ENCODE measurements at places on chromosomes 3 and 15.

DNA sequence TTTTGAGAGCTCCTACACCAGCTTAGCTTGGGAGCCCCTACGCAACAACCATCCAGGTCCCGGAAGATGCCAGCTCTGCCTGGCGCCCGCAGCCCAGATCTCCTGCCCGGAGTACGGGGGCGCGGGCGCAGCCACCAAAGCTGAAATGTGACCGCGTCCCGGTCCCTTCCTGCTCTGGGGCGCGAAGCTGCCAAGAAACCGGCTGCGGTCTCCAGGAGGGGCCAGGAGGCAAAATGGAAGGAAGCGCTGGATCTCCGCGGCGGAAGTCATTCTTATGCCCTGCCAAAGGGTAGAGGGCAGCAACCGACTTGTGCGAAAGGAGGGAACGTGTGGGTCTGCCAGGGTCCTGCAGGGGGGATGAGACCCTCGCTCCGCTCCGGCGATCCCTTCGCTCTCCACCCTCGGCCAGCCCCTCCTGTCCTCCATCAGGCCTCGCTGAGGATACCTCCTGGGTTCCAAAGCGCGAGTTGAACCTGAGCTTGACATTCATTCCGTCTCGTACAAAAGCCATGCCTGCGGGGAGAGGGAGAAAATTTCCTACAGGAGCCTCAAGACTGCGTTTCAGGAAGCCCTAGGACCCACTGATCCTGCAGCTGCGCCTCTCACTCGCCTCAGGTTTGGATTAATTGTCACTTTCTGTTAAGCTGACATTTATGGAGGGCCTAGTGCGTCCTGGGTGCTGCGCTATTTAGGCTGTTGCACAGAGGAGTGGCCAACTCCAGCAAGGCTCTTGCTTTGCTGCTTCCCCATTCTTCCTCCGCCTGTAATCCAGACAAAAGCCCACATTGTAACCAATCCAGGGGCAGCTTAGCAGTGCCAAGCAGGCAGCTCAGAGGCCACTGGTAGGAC, 98.3 kb upstream of the VGLL3 start:
- DNase-seq: peak; percentile 91

- no peak for DNase-seq
These were observed 97.8 kb downstream of the CHSY1 start for GRCh38 chr15:101153801-101154656.

- no peak for DNase-seq
These were observed 92.0 kb downstream of the GABRG3 start for GRCh38 chr15:27062951-27063350.

DNA sequence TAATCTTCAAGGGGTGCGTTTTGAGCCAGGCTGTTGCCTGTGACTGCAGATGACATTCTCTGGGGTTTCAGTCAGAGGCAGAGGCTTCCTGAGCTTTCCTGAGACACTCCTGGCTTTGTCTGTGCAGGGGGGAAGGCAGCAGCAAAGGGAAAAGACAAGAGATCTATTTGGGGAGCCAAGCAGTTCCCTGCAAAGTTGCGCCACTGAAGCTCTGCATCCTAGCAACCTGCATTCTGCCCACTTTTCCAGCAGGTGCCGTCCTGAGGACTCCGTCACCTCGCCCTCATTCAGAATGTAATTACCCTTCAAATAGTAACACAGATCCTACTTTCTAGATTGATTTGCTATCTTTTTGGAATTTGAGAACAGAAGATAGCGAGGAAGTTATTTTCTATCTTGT, 1.9 kb upstream of the TMEM158 start:
- no peak for DNase-seq

- no peak for DNase-seq
These were observed 85.7 kb downstream of the OXNAD1 start for GRCh38 chr3:16350597-16351318.

DNA sequence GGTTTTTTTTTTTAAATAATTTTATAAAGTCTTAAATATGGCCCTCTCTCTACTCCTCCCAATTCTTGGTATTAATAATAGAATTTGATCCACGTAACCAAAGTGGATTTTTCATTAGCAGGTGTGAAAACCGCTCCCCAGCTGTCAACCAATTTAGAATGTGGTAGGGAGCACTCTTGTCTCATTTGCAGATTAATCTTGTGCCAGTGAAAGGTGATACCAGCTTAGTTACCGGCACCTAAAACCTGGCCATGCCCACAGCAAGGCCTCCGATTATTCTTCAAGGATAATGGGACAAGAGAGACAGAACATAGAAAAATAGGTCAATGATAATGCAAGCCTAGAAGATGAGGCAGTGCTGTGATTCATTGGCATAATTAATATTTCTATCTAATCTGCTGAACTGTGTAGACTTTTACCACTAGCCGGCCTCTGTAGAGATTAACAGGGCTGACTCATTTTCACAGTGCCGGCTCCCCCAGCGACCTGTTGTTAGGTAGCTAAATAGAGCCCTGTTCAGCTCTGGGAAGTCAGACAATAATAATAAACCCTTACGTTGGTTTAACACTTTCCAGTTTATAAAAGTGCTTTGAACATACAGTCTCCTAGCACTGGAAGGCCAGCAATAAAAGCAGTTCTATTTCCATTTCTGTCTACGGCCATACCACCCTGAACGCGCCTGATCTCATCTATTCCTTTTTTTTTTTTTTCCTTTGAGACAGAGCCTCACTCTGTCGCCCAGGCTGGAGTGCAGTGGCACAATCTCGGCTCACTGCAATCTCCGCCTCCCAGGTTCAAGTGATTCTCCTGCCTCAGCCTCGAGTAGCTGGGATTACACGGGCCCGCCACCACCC, 102.9 kb downstream of the SHQ1 start:
- no peak for DNase-seq

DNA sequence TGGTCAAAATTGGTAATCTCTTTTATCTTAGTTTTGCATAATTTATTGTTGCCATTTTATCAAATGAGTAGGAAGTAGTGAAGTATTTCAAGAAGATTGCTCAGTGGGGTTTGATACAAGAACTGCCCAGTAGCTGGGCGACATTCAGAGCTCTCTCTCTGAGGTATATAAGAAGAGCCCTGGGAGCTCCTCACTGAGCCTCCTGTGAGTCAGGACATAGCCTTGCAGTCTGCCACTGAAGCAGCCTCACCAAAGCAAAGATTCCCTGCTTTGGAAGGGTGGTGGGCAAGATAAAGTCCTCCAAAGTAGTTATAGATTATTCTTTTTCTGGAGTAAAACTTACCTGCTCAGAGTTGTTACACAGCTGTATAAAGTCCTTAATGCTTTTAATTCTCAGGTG, 26.1 kb downstream of the SKIL start:
- no peak for DNase-seq

DNA sequence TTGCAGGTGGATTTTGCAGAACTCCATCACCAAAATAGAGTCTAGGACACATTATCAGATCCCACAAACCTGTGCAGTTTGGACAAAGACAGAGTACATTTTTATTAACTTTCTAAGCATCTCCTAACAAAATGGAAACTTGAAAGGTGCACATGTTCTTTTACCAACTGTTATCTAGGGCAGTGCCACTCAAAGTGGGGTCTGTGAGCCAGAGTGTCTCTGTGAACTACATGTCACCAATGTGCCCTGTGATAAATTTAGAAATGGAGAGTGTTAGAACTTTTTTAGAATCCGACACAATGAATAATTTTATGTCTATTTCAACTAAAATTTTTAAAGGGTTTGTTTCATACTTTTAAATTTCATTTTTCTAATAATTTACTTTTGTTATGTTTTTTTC, 68.4 kb upstream of the TMC3 start:
- no peak for DNase-seq

GRCh38 chr3:15657016-15657415, 55.5 kb downstream of the BTD start:
- DNase-seq: no peak

DNA sequence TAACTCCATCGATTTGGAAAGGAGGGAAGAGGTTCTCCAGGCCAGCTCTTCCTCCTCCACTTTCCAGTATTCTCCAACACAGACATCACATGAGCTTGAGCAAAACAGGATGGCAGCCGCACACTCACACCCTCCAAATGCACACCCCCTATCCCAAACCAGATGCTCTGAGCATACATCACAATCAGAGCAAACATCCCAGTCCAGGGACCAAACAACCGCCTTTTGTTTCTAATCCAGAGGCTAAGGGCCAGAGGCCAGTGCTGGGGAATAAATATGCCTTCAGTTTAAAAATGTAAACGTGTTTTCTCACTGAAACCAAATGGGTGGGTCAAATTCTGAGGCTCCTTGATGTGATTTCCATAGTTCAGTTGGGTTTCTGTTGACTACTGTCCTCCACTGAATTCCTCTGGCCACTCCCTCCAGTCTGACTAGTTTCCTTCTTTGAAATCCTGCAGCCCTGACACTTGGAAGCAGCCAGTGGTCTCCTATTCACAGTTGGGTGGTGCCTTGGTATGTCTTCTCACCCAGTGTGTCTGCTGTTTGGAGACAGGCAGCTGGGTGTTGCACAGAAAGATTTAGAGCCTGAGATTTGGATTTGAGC, 19.2 kb upstream of the MFGE8 start:
- no peak for DNase-seq

DNA sequence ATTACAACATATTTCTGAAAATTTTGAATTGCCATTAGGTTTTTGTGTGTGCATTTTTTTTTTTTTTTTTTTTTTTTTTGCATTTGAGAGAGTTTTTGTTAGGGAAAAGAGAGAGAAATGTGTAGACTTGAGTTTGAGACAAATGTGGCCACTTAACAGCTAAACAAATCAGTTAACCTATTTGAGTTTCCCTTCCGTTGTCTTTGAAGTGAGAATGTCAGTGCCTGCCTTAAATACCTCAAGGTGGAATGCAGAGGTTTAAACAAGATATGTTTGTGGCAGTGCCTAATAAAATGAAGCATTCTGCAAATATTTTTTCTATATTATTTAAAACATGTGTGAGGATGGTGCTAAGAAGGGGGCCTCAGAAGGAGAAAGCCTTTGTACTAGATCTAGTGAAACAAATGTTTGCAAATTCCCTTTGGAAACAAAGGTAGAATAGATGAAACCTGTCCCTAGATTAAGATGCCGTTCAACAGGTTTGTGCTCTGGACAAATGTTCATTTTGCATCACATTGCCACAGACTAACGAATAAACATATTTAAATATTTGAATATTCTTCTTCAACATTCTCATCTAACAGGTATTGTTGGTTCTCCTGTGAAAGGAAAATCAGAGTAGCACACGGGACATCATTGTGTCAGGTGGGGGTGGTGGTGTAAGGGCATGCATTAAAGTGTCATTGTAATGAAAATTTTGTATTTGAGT, 80.7 kb downstream of the SATB1 start:
- DNase-seq: no peak

DNA sequence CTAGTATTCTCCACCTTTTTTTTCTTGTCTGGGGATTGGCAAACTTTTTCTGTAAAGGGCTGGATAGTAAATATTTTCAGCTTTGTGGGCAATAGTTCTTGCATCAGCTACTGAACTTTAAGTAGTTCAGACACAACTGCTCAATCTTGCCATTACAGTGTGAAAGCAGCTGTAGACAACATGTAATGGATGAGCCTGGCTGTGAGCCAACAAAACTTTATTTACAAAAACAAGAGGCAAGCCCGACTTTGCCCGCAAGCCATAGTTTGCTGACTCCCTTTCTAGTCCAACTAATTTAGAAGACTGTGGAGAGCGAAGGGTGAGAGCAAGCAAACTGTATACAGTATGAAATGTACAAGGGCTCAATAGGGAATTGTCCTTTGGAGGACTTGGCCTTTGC, 6.2 kb downstream of the FRMD4B start:
- no peak for DNase-seq

- no peak for DNase-seq
These were observed 30.4 kb downstream of the SECISBP2L start for GRCh38 chr15:49015896-49016295.

DNA sequence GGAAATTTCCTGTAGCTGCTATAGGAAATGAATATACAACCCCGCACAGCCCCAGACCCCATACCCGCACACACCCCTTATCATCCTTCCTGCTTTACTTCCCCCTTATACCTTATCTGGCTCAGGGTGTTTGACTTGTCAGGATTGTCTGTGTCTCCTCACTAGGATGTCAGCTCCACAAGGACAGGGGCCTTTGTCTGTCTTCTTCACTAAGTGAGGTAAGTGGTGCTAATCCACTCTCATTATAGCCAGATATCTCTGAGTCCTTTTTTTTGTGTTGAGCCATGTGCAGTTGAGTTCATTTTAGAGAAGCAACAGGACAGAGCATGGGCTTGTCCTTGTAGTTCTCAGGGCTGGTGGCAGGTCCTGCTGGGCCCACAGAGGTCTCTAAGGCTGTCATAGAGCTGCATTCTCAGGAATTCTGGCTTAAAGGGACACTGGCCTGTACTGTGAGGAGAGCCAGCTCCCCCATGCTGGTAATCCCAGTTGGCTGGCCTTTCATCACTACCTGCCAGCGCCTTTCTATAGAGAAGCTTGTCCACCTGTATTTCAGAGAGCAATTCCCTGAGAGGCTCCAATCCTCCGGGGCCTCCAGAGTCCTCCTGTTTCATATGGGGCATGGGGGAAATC, 9.0 kb downstream of the KY start:
- no peak for DNase-seq

Data from retina (tissue), 1 donor.